Caco-2 (cell line): ENCODE measurements at places on chromosomes 16 and 17.

DNA sequence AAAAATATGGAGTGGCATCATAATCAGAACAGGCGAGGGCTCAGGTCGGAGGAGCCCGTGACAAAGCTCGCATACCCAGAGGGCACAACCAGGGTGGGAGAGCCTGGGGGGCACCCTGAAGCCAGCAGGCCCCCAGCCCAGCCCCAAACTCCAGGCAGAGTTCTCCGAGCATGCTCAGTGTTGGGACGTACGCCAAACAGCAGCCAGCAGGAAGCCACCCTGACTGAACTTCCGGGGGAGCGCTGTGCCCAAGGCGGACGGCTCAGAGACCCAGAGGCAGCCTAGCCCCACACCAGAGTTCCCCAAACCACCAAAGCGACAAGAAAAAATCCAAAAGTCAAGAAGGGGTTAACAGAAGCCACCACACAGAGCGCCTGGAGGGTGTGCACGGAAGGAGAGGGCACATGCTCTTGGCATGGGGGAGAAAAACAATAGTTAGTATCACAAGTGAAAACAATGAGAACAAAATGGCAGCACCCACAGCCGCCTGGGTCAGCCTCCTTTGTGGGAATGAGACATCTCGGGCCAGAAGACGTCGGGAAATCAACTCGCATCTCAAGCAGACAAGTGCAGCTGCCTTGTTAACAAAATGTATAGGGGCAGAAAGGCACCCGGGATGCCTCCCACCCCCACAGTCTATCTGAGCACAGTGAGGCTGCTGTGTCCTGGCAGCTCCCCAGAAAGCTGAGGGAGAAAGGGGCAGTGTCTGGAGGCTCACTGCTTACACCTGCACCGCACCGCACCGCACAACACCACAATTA lies 11.9 kb downstream of the EXOC7 start:
- DNase-seq = no peak

DNA sequence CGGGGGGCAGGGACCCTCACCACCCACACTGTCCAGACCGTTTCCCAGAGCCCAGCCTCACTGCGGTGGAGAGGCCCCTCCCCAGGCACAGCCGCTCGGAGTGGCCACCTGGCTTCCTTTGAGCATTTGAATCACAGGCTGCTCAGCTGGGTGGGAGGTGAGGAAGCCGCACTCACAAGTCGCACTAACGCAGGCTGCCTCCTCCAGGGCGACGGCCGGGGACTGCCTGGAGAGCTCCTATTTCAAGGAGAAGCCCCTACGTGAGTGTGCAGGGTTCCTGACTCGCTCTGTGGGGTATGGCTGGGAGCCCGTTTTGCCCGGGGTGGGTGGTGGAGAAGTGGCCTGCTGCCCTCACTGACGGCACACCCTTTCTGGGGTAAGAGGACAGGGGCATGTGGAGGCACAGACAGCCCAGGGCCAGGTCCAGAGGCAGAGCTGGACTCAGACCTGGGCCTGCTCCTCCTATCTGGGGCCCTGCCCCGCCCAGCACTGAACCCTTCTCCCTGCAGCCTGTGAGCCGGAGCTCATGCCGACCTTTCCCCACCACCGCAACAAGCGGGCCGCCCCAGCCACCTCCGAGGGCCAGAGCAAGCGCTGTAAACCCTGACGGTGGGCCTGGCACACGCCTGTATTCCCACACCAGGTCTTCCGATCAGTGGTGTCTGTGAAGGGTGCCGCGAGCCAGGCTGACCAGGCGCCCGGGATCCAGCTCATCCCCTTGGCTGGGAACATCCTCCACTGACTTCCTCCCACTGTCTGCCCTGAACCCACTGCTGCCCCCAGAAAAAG lies 6.2 kb downstream of the SPATA2L start:
- DNase-seq = no peak

- DNase-seq = no peak
These were observed 350.2 kb downstream of the FOXL1 start for GRCh38 chr16:86928523-86929011.

- DNase-seq = peak; percentile 23
These were observed 60.7 kb upstream of the ADCY9 start for GRCh38 chr16:4176906-4177417.

DNA sequence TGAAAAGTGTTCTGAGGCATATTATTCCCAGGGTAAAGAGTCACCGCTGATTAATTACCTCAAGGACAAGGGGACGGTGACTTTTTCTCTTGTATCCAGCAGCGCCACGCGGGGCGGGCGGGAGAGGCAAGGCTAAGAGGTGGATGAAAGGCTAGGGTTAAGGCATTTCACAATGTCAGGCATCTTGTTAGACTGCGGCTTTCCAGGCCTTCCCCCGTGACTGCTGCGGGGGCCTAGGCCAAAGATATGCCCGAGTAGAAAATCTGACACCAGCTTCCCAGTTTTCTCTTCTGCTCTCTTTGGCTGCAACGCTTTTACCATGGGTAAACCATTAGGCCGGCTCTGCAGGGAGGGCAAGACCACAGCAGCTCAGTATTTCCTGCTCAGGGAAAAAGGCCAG lies 698.2 kb downstream of the MAF start:
- DNase-seq = no peak

DNA sequence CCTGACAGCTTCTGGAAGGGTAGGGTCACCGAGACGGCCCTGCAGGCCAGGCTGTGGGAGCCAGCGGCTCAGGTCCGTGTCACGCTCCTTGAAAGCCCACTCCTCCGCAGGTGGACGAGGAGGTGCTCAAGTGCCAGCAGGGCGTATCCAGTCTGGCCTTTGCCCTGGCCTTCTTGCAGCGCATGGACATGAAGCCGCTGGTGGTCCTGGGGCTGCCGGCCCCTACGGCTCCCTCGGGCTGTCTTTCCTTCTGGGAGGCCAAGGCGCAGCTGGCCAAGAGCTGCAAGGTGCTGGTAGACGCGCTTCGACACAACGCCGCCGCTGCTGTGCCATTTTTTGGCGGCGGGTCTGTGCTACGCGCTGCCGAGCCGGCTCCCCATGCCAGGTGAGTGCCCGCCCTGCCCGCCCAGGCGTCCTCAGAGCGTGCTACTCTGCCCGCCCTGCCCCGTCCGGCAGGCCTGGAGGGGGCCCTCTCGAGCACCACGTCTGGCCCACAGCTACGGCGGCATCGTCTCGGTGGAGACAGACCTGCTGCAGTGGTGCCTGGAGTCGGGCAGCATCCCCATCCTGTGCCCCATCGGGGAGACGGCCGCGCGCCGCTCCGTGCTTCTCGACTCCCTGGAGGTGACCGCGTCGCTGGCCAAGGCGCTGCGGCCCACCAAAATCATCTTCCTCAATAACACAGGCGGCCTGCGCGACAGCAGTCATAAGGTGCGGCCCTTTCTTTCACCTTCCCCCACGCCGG lies 1.3 kb downstream of the NAGS start:
- peak; percentile 55 for DNase-seq

DNA sequence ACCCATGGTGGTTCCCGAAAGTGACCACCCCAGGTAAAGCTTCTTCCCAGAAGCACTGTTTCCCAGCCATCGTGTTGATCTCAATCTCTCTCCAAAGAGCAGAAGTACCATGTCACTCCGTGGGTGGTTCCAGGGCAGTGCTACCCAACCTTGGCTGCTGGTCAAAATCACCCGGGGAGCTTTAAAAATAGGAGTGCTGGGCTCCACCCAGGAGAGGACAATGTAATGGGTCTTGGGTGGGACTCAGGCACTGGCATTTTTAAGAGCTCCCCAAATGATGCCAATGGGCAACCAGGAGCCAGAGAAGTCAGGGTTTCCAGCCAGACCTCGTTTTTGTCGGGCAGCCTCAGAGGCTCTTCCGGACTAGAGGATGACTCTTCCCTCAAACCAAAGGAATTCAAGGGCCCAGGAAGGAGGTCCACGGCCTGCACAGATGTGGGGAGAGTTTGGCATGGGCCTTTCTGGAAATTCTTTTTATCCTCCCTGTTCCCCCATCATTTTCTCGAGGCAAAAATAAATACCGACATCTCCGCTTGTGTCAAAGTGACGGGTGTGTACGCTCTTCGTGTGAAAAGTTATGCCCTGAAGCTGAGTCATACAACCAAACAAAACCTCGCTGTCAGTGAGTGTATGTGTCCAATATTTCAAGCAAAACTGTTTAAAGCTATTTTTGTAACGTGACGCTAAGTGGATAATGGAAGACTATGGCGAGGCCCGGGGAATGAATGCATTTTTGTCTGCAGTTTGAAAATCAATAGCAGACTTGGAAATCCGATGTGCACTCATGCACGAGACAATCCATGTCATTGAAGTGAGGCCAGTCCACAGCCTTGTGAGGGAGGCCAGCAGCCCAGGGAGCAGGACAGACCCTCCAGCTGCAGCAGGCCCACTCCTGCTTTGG lies 364.1 kb downstream of the FOXL1 start:
- no peak for DNase-seq

DNA sequence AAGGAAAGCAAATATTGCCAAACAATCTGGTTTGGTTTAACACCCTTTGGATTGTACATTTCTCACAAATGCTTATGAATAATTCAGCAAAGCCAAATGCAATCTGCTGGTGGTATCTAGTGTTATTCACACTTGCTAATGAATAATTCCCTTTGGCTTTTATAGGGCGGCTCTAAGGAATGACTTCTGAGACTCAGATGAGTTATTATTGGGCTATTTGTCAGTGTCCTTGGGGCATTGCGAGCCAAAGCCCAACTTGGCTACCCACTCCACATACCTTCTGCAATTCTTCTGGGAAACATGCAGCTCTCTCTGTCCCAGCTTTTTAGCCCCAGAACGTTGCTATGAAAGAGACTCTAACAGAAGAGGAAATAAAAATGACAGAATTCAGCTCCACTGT lies 41.1 kb downstream of the FTO start:
- DNase-seq = no peak

GRCh38 chr17:81738801-81739393 lies 26.8 kb downstream of the SLC25A10 start:
- DNase-seq = no peak

GRCh38 chr17:45973099-45973780 lies 25.8 kb upstream of the STH start:
- no peak for DNase-seq

DNA sequence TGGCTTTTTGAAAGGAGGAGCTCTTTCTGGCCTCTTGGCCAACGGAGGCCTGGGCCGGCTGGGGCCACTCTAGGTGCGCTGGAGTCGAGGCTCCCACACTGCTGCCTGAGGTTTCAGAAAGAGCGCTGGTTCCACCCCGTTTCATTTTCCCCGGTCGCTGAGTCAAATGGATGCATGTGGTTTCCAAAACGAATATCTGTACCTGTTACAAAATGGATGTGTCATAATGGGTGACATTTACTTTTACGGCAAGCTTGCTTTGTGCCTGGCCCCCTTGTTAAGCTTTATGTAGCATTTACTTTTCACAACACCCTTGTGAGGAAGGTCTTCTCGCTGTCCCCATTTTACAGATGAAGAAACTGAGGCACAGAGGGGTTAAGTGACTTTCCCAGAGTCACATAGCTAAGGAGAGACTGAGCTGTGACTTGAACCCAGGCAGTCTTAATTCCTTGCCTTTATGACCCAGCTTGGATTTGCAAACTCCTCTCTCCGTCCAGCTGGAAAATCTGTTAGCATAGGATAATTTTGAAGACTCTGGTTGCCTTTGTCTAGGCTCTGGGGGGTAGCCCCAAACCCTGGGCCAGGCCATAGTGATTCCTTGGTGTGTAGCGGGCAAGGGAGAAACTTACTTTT lies 10.6 kb downstream of the KSR1 start:
- DNase-seq = no peak

- no peak for DNase-seq
These were observed 137.0 kb downstream of the AIPL1 start for GRCh38 chr17:6297960-6298359.

DNA sequence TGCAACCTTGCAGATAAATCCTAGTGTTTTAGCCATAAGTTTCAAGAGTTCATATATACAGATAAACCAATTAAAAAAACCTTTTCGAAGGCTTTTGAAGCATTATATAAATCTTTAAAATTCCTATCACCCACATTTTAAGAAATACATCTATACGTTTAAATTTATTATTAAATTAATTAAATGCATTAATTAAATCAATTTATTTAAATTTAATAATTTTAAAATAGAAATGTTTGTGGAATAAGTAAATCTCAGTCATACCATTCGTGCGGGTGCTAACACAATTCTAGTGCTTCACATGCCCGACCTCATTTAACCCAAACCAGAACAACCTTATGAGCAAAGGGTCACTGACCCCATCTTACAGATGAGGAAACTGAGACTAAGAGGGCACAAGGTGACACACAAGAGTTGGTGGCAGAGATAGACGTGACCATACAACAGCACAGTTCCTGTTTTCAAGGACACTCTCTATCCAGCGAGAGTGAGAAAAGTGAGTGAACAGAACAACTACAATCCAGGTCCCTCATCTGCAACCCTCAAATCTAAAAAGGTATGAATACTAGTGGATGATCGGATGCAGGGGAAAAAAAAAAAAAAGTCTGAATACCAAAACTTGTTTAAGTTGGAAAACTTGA lies 1.4 kb downstream of the NSMCE1 start:
- DNase-seq = no peak

- DNase-seq = no peak
These were observed 391.6 kb upstream of the ASIC2 start for GRCh38 chr17:33684735-33685134.

- no peak for DNase-seq
These were observed 102.3 kb downstream of the FOXL1 start for GRCh38 chr16:86680661-86681030.

DNA sequence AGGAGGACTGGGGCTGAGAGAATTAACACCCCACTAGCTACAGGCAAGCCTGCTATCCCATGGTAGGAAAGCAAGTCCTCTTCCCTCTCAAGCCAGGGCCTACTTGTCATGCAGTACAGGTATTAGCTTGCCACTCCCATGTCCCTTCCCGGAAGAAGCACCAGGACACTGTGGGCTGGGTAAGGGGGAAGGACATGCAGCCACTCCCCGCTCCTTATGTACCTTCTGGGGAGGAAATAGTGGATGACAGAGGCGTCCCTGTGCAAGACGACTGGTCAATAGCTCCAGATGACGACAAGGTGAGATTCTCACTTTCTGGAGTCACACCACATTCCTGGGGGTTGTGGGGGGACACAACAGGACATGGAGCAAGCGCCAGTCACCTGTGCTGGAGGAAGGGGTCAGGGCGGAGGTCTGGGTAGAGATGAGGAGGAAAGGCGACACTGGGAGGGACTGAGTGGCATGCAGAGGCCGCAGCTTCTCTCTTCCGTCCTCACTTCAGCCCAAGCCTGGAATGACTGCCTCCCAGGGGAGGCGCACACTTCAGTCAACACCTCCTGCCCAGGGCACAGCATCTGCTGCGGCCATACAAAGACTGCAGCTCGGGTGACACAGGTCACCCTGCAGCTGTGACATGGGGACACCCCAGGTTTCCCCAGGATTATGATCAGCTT lies 15.1 kb upstream of the FOXJ1 start:
- DNase-seq = no peak
